ENCODE measurements at places on chromosomes 11 and 22.

DNA sequence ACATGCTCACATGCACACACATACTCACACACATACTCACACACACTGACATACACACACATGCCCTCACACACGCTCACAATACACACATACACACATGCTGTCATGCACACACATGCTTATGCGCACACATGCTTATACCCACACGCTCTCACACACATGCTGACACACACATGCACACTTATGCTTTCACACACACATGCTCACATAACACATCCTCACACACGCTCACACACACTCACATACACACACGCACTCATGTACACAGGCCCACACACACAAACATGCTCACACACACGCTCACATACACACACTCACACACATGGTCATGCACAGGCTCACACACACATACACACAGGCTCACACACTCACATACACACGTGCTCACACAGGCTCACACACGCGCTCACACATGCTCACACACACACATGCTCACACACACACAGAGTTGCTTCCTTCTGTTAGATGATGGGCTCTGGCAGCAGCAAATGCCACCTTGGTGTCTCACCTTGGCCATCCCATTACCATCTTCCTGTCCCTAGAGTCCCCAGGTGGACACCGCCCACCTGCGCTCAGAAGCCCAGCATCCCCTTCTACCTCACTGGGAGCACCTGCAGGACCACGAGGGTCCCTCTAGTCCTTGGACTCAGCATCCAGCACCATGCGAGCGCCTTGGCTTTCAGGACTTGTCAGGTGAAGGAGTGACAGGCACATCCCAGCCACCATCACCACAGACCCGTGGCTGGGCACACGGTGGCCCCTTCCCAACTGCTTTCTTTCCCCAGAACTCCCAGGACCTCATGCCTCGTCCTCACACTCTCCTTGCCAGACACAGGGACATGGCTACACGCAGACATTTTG is 44.9 kb upstream of the CCND1 start:
- H3K4me1 ChIP-seq = no peaks in the 10 kb centered on the region
- peaks cover 3% of the 10 kb centered on the region for H3K27me3 ChIP-seq
- no peak for DNase-seq
- H3K4me3 ChIP-seq = no peak overlapping the region

- H3K4me3 ChIP-seq = no peak overlapping the region
- peaks cover 76% of the 10 kb centered on the region for H3K36me3 ChIP-seq
- no peaks in the 10 kb centered on the region for H3K4me1 ChIP-seq
- H3K27ac ChIP-seq = no peak overlapping the region
- H3K27me3 ChIP-seq = no peaks in the 10 kb centered on the region
- no peak for DNase-seq
Observed at GRCh38 chr11:68163691-68164090, 42.5 kb upstream of the CHKA start.

DNA sequence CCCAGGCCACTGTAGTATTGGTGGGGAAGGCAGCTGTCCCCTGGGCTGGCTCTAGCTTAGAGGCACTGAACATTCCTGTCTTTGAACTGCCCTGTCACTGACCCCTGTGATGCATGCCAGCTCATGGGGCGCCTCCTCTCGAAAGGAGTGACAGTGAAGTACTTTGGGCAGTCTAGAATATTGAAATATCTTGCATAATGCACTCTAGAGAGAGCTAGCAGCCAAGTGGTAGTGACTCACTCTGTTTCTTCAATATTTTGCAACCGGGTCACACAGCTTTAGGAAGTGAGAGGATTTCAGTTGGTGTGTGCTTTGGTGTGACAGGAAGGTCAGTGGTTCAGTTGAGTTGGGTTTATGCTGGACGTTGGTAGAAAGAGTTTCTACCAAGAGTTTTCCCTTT is 35.5 kb upstream of the ST14 start:
- peaks cover 46% of the 10 kb centered on the region for H3K36me3 ChIP-seq
- H3K27me3 ChIP-seq = no peaks in the 10 kb centered on the region
- no peaks in the 10 kb centered on the region for H3K4me1 ChIP-seq
- no peak overlapping the region for H3K4me3 ChIP-seq
- DNase-seq = peak; percentile 90
- H3K27ac ChIP-seq = peak overlapping the region; percentile 56

DNA sequence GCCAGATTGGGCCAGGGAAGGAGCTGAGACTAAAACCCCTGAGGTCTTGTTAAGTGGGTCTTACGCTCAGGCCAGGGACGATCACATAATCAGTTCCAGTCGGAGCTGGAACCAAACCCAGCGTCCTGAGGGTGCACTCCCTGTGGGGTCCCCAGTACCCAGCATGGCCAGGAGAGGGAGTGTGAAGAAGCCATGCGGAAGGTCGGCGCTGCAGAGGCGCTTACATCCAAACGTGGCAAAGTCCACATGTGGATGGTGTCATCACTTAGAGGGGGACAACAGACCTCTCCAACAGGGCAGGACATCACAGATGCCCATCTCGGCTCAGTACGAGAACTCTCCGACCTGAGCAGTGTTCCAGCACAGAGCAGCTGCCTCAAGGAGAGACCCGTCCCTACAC is 8.3 kb downstream of the ATP5MGL start:
- H3K4me3 ChIP-seq = no peak overlapping the region
- peaks cover 34% of the 10 kb centered on the region for H3K4me1 ChIP-seq
- peak overlapping the region; percentile 82 for H3K27ac ChIP-seq
- peaks cover 86% of the 10 kb centered on the region for H3K36me3 ChIP-seq

DNA sequence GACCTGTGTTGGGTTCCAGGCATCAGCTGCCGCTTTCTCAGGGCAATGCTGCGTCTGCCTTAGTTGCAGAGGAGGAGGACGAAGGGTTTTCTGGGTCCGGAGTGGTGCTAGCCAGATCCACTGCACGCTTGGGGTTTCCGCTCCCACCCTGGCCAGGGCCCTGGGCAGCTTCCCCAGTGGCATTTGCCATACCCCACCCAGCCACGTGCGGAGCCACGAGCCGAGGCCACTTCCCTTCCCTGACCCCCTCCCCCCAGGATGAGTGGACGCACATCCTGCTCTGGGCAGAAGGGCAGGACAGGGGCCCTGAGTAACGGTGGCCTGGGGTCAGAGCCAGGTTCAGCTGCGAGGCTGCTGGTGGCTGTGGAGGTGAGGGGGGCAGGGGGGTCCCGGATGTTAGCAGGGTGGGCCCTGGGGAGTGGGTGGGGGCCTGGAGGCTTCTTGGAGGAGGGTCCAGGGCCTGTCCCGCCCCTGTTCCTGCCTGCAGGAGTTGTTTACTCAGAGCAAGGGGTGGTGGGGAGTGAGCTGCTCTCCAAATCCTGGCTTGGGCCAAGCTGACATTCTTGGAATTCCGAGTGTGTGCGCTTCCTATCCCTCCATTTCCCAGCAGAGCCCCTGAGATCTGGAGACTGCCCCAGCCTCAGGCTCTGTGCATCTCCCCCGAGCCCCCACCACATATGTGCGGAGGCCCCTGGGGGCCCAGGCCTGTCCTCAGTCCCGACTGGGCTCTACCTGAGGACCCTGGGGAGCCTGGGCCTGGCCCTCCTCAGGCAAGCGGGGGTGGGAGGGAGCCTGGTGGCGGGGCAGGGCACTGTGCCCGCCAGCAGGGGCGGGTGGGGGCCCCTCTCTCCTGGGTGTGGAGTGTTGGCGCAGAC is 1.4 kb downstream of the TSPAN4 start:
- peaks cover 10% of the 10 kb centered on the region for H3K36me3 ChIP-seq
- DNase-seq = peak; percentile 98
- peak overlapping the region; percentile 98 for H3K4me3 ChIP-seq
- no peaks in the 10 kb centered on the region for H3K27me3 ChIP-seq
- H3K27ac ChIP-seq = peak overlapping the region; percentile 88
- peaks cover 4% of the 10 kb centered on the region for H3K4me1 ChIP-seq

All from tibial artery (tissue), 4 donors.